NCI-H2171 treated with DMSO at 0.1 percent for 48 hours (cell line): ENCODE measurements at places on chromosomes 1 and 21.

GRCh38 chr1:209609041-209609790 is 25.7 kb downstream of the CAMK1G start:
- DNase-seq: peak; percentile 38

DNA sequence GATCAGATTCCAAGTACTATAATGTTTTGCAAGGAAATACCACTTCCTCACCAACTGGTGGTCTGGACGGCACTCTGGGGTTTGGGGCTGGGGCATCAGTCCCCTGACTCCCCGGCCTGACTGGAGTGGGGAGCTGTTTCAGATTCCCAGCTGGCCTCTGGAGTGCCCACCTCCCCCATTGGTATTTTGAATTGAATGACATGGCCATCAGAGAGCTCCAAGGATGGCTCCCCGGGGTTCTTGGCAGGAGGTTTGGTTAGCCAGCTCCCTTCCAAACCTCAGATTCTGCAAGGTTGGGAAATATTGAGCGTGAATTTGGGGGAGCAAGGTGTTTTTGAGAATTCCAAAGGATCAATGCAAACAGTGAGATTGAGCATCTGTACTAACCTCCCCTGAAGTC is 2.2 kb upstream of the INAVA start:
- no peak for DNase-seq

GRCh38 chr1:228510803-228511413 is 23.7 kb downstream of the RNF187 start:
- no peak for DNase-seq

GRCh38 chr1:36024847-36025246 is 59.0 kb upstream of the TEKT2 start:
- DNase-seq: no peak

DNA sequence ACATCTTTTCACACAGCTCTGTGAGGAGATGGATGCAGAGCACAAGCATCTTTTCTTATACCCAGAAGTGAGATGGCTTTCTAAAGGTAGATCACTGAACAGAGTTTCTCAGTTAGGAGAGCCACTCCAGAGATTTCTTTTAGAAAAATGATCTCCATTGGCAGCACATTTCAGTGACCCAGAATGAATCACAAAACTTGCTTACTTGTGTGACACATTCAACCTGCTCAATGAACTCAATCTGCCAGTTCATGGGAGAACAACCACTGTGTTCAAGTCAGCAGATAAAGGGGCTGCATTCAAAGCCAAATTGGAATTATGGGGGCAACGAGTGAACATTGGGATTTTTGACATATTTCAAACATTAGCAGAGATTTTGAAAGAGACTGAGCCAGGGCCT is 78.3 kb downstream of the UCHL5 start:
- no peak for DNase-seq

- DNase-seq: peak; percentile 88
Observed at GRCh38 chr1:206814716-206815341, 42.5 kb upstream of the IL10 start.

- DNase-seq: no peak
Observed at GRCh38 chr1:232179896-232180778, 449.8 kb downstream of the SIPA1L2 start.

- no peak for DNase-seq
Observed at GRCh38 chr1:77473690-77474089, 191.9 kb downstream of the AK5 start.

GRCh38 chr1:87330885-87331364 is 2.2 kb downstream of the LMO4 start:
- DNase-seq: no peak

DNA sequence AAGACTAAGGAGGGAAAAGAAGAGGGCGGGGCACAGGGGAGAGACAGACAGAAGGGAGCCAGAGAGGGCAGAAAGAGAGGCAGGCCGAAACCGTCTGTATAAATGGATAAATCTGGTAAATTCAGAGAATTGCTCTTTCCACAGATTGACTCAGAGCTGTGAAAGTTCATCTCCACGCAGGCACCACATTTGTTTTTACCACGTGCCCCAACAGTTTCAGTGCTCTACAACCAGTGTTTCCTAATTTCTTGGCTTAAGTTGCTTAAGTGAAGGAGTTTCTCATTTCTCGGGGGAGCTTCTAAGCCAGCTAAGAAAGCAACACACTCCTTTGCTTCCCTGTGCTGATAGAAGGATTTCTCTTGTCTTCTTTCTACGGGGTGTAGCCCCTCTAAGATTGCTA is 87.1 kb downstream of the ENAH start:
- no peak for DNase-seq

DNA sequence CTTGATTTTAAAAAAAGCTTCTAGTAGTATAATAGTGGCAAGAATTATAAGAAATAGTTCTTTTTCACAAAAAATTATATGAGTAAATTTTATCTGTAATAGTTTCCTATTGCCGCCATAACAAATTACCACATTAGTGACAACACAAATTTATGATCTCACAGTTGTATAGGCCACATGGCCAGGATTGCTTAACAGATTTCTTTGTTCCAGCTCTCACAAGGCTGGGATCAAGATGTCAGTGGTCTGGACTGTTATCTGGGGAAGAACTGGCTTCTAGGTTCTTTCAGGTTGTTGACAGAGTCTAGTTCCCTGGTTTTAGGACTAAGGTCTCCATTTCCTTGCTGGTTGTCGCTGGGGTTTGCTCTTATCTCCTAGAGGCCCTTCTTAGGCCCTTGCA is 236.4 kb downstream of the USP25 start:
- no peak for DNase-seq

DNA sequence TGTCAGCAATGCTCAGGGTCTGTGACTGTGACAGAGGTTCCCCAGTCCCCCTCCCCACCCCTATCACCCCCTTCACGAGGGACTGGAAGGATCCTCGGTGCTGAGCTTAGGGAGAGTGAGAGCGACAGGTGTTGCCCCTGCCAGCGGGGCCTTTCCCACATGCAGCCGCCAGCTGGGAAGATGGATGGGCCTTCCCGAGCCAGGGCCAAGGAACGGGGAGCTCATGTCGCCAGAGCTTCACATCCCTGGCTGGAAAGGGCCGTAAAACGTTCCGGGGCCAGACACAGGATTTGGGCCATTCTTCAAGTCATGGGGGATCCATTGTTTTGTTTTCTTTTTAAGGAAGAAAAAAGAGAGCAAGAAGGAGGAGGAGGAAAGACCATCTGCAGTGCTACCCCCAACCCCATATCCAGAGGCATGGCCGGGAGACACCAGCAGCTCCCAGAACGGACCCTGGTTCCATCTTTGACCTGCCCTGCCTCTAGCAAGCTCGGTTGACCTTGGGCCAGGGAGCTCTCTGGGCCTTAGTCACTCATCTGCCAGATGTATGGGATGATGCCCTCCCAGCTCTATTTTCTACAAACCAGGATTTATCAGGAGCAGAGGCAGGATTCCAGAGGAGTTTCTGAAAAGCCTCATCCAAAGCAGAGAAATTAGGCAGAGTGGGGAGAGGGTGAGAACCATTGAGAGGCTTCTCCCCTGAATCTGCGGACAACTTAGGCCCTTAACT is 54.1 kb downstream of the TAS1R2 start:
- no peak for DNase-seq

GRCh38 chr1:112011202-112011601 is 21.7 kb upstream of the KCND3 start:
- DNase-seq: no peak

DNA sequence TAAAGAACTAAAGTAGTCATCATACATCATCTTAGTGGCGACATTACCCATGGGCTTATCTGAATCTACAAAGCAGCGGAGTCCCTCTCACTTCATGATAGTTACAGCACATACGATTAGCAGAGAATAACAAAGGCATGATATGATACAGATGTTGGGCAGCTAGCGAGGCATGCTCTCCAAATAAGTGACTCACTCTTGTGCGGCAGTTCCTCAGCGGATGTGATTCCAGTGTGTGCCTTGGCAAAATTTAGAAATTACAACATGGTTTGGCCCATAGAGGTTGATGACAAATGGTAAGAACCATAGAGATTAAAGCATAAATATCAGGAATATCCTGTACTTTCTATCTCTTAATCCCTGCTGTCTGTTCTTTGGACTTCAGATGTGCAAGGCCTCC is 48.1 kb upstream of the PAXBP1 start:
- DNase-seq: no peak

GRCh38 chr1:11333631-11334030 is 60.6 kb downstream of the UBIAD1 start:
- DNase-seq: no peak

DNA sequence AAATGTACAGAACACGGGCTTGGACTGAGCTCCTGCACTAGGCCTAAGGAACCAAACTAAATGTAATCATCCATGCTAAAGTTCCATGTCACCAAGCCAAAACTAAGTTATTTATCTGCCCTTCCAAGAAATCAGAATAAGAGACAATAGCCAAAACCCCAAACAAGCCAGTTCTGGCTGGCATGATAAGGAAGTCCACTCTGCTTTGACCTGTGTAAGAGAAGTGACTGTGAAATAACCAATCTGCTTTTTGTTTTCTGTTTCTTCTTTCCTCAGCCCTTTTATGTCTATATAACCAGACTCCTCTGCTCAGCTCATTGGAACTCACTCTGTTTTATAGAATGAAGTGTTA is 15.1 kb downstream of the PLPPR5 start:
- DNase-seq: no peak

DNA sequence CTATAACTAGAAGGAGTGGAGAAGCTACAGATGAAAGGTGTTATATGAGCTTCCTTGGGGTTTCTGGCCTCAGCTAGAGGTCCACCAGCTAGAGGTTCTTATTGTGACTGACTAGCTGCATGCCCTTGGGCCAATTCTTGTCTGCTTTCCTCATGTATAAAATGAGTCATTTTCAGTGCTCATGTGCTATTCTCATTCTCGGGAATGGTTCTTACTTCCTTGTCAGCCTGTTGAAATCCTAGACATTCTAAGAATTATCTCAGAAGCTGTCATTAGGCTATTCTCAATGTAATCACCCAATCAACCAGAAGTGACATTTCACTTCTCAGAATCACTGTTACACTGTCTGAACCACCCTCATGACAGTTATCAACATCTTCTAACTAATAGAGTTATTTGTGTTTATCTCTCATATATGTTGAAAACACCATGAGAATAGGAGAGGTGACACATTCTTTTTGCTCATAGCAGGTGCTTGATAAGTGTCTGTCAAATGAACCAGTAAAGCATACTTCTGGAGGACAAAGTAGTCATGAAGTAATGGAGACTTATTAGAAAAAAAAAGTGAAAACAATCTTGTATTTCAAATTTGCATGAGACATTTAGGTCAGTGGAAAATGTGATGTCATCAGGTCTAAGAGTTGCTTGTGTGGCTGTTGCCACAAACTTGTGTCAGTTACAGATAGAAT is 122.8 kb upstream of the IVNS1ABP start:
- peak; percentile 35 for DNase-seq

DNA sequence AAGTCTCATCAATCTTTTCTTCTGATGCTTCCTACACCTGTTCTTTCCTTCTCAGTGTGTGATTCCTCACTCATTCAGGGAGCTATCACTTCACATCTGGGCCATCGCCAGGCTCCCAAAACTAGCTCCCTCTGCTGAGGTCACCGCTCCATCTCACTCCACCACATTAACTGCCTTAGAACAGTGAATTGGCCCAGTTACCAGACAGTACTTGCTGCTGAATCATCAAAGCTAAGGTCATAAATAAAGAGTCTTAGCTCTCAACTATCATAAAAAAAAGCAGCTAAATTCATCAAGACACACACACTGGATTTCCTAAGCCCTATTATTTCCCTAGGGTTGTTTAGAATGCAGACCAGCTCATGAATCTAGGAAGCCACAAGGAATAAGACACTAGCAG is 18.8 kb upstream of the SRM start:
- DNase-seq: no peak

GRCh38 chr1:171911506-171911905 is 70.2 kb downstream of the DNM3 start:
- DNase-seq: no peak

GRCh38 chr1:224127925-224128819 is 14.3 kb downstream of the FBXO28 start:
- DNase-seq: no peak

DNA sequence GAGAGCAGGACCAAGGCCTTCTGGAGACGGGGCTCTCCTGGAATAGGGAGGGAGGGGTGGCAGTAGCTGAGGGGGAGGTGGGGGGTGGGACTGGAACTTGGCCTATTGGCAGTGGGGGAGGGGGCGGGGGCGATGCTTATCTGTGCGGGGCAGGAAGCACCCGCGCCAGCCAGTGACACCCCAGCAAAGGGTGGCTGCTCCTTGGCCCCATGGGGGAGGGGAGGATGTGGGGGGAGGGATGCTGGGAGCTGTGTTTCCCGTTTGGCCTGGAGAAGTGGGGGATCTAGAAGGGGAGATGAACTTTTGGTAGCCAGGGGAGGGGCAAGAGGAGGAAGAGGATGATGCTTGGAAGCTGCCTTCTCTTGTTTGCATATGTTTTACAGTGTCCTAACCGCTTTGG is 11.0 kb downstream of the ZBTB7B start:
- DNase-seq: no peak

DNA sequence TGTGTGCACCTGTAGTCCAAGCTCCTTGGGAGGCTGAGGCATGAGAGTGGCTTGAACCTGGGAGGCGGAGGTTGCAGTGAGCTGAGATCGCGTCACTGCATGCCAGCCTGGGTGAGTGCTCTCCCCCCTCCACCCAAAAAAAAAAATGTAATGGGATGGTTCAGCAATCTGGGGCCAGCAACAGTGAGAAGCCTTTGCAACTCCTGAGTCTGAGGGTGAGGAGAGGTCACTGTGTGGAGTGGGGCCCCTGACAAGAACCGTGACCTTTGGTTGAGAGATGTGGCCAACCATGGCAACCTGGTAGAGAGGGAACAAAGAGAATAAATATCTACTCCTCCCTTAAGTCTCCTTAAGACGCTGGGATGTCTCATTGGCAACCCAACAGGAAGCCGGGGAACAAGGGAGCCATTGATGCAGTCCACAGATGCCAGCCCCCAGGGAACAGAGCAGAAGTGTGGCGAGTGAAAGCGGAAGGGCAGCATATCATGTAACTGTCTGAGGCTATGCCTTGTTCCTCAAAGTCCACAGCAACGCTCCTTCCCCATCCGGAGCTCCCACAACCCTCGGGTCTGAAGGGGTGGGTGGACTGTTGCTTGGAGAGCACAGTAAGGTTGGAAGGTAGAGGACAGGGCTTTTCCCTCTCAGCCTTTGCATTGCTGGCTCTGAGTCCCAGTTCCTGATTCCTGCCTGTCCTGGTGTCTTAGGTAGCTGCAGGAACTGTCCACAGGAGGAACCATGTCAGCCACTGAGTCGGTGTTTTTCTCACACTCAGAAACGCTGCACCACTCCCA is 8.3 kb downstream of the TRNP1 start:
- no peak for DNase-seq

GRCh38 chr1:72397786-72398185 is 115.4 kb upstream of the NEGR1 start:
- peak; percentile 26 for DNase-seq
